ENCODE measurements at places on chromosomes 6 and 20.

GRCh38 chr6:134707342-134708031 is 242.4 kb downstream of the ALDH8A1 start:
- no peak for DNase-seq

GRCh38 chr6:154484942-154485341 is 25.5 kb downstream of the CNKSR3 start:
- no peak for DNase-seq

DNA sequence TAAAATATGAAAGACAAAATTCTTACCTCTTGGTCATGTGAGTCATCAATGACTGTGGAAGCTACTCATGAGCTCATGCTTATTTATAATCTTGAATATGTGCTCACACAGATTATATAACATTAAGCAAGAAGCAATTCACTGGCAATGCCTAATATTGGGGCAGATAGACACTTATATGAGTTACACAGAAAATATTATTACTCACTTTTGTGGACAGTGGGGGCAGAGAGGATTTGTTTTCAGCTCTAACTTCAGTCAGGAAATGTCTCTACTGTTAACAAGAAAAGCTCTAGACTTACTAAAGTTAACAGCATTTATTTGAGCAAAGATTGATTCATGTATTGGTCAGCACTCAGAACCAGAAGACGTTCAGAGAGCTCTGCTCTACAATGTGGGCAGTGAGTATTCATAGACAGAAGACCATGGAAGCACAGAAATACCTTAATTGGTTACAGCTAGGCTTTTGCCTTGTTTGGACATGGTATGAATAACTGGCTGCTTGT is 85.8 kb upstream of the AHI1 start:
- DNase-seq, result no peak

GRCh38 chr6:166745801-166746668 is 119.0 kb upstream of the RPS6KA2 start:
- DNase-seq, result no peak

- no peak for DNase-seq
Observed at GRCh38 chr20:13029687-13030375, 21.1 kb downstream of the SPTLC3 start.

GRCh38 chr6:39202166-39202565 is 27.1 kb downstream of the KCNK5 start:
- DNase-seq, result no peak

DNA sequence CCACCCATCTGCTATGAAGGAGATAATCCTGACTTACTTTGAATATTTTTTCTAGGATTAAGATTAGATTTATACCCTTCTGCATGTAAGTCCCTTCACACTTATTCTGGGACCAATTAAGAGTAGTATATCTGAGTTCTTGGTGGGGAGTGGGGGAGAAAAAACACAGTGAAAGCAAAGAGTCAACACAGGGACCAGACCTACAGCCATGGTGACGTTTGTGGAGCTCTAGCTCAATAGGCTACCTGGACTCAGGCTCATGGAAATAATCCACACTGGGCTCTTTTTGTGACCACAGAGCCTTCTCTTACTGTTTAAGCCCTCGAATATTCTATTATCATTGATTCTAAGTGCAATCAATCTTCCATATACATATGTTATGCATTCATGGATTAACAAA is 491.4 kb downstream of the LMBRD1 start:
- DNase-seq, result no peak

DNA sequence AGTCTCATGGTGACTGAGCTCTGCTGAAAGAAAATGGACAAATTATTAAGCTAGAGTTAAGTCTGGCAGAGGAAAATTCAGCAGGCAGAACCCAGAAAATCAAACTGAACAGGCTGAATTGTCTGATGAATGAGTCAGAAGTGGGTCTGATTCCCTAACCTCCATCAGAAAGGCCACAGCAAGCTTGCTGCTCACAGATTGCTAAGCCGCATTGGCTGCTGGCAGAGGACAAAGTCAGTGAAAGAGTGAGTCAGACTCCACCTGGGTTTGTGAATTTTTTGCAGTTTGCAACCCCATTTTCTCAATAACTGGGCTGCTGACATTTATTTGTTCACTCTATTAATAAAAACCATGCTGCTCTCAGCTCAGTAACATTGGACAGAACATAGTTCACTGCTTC is 191.3 kb downstream of the EPM2A start:
- no peak for DNase-seq

DNA sequence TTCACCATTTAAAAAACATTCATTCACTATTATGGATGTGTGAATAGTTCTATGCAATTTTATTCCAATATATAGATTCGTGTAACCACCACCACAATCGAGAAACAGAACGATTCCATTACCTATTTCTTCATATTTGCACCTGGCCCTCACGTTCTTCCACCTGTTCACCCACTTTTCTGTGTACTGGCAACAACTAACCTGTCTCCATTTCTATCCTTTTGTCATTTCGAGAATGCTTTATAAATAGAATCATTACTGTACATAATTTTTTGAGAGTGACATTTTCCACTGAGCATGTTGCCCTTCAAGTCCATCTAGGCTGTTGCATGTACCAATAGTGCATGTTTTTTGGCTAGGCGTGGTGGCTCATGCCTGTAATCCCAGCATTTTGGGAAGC is 23.2 kb upstream of the STX11 start:
- no peak for DNase-seq
